Left ventricle myocardium inferior (tissue), 1 donor: ENCODE measurements at places on chromosomes 11 and 22. TPM values are rescaled to one million over a fixed set of nuclear protein-coding genes. Genes with fewer than 3 reads are reported as not detected.

Gene CRYAB
- total RNA-seq: 6,704 TPM

Gene SLC5A1
- 201 TPM for total RNA-seq

- no peak overlapping the region for H3K4me3 ChIP-seq
- no peaks in the 10 kb centered on the region for H3K36me3 ChIP-seq
- H3K27ac ChIP-seq: no peak overlapping the region
- H3K4me1 ChIP-seq: peaks cover 52% of the 10 kb centered on the region
- peak; percentile 13 for DNase-seq
Measured at GRCh38 chr11:2579315-2580060, 120.3 kb downstream of the KCNQ1OT1 start.

- no peak overlapping the region for H3K4me3 ChIP-seq
- H3K27ac ChIP-seq: no peak overlapping the region
- peaks cover 19% of the 10 kb centered on the region for H3K27me3 ChIP-seq
- DNase-seq: no peak
Measured at GRCh38 chr11:18253233-18253632, 4.8 kb upstream of the SAA2 start.

DNA sequence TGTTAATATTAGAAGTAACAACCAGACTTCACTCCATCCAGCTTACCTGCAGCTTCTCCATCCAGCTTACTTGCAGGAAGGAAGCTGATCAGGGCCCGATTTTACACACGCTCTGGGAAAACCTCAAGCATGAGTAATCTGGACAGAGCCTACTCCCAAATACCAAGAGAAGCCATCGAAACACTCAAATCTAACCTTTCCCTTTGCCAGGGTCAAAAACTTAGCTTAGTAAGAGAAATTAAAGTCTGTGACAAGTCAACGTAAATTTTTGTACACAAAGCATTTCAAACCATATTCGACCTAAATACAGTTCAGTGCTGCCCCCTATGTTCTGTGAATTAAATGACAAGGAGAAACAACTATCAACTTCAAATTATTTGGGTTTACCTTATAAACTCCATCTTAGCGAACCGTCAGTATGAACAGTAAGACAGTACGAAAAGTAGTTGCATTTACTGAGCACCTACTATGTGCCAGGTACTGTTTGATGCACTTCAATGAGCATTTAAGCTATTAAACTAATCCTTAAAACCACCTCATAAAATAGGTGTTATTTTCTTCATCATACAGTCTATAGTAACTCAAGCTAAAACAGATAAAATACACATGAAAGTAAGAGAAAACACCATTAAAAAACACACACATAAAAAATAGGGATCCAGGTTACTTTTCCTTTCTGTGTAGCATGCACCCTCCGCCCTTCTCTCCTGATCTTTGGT is 36.9 kb downstream of the ARFGAP3 start:
- H3K36me3 ChIP-seq: peaks cover 59% of the 10 kb centered on the region
- no peak for DNase-seq

- peak; percentile 8 for DNase-seq
- peaks cover 2% of the 10 kb centered on the region for H3K27me3 ChIP-seq
- no peaks in the 10 kb centered on the region for H3K36me3 ChIP-seq
- no peak overlapping the region for H3K27ac ChIP-seq
- H3K4me1 ChIP-seq: peaks cover 13% of the 10 kb centered on the region
Measured at GRCh38 chr11:70501933-70502540, 103.7 kb downstream of the CTTN start.

DNA sequence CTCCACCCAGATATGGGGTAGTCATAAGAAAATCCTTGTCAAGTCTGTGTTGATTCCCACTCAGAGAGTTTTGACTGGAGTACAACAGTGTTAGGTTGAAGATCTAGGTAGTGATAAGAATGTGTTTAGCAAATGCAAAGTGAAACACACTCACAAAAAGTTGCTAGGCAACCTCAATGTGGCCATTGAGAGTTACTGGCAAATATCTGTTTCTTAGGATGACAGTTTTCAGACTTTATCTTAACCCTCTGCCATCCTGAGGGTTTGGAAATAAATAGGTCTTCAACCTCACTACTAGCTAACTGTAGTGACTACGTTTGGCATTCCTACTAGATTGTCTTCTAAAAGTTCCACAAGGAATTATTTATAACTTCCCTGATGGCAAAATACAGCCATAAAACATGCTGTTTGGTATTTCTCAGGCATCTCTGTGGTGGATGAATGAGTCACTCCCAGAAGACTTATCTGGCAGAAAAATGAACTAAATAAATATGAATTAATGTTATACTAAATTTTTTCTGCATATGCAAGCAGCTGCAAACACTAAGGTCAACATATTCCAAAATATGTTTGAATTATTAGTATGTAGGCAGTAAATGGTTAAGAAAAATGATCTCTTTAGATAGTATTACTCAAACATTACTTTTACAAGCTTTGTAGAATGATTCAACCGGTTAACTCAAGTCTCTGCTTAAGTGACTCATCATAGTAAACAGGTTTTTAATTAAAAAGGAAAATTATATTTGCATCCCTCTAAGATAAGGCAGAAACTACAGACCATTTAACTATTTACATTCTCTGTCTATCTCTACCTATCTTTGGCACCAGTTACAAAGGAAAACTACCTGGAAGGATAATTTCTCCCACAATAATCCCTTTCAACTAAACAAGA is 17.1 kb upstream of the SYTL2 start:
- no peak overlapping the region for H3K4me3 ChIP-seq
- no peak overlapping the region for H3K27ac ChIP-seq
- H3K4me1 ChIP-seq: no peaks in the 10 kb centered on the region
